ENCODE measurements at places on chromosomes 7 and 10.

DNA sequence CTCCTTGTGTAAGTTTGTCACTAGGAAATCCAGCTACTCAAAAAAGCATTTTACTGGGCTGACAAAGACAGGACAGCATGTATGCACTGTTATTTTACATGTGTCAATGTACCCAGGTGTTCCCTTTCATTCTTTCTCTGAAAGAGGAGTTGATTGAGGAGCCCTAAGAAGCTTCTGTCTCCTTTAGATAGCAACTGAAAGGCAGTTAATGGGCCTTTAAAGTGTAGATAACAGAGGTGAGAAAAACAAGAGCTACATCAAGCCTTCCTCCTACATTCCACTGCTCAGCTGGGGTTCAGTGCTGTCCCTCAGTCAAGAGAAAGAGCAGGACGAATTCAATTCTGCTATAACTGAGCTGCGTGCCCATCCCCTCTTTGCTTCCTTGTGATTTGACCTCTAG, 12.8 kb upstream of the WIPF3 start:
- DNase-seq: no peak

DNA sequence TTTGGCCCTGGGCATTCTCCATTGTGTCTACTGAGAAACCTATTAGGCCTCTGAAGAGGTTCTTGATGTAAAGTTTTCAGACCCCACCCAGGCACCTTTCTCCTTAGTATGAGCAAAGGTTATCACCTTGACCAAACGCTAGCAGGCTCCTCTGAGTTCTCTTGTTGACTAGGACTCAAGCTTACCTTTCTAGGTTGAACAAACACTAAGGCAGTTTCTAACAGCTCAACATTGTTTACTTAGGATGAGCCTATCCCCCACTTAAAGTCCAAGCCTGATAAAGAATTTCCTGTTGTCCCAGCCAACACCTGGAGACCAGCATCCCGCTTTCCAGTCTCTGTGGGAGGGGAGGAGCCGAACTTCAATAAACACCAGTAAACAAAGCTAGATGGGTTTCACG, 26.3 kb upstream of the ITGB8 start:
- DNase-seq: no peak

GRCh38 chr10:14801723-14802122, 27.0 kb upstream of the FAM107B start:
- DNase-seq: no peak

- DNase-seq: no peak
Measured at GRCh38 chr10:31490858-31491504, 172.0 kb downstream of the ZEB1 start.

DNA sequence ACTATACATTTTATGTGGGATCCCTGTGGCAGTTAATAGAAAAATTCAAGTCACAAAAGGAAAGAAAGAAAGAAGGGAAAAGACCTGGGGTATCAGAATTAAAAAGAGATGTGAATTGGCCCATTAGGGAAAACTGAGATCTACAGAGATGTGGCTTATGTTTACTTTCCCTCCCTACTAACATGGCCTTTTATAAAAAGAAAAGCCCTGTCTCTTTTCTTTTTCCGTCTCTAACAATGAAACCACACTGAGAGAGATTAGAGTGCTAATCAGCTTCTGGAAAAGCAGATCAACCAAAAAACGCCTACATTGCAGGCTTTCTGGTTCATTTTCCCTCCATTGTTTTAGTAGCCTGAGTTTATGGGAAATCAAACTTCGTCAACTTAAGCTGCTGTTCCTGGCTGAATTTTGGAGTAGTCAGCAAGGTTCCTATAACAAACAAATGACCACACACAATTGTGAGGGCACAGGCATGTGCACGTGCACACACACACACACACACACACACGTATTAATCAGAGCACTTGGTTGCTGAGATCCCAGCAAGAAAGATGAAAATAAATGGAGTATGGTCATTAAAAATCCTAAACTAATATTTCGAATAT, 235.1 kb downstream of the SORCS1 start:
- no peak for DNase-seq

GRCh38 chr7:54541669-54542625, at the start of gene VSTM2A:
VSTM2A (plus strand) TSS chr7:54542375; CDS start chr7:54542731, 356 bp downstream.
- no peak for DNase-seq

DNA sequence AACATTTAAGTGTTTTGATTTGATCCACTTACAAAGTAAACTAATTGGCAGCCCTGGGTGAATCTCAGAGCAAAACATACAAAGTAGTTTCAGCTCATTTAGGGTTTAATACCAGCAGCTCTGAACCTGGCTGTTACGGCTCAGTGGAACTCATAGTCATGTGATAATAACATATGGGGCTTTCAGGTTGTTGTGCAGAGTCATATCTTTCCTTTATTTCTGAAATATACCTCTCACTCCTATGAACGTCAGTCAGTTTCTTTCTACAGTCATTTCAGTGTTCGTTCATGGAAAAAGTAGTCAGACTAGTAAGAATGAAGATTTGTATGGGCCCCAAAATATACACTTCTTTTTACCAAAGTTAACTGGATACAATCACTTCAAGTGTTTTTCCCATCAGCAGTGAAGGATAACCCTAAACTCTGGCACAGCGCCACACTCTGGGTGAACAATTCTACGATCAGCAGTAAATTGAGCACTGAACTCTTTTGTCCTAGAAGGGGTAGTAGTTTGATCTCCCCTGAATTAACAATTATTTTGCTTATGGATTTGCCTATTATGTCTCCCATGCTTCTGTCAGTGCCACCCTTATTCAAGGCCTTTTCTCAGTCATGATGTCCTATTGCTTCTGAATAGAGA, 218.6 kb downstream of the THSD7A start:
- DNase-seq: no peak

GRCh38 chr10:108037061-108037460, 872.6 kb upstream of the SORCS1 start:
- no peak for DNase-seq

DNA sequence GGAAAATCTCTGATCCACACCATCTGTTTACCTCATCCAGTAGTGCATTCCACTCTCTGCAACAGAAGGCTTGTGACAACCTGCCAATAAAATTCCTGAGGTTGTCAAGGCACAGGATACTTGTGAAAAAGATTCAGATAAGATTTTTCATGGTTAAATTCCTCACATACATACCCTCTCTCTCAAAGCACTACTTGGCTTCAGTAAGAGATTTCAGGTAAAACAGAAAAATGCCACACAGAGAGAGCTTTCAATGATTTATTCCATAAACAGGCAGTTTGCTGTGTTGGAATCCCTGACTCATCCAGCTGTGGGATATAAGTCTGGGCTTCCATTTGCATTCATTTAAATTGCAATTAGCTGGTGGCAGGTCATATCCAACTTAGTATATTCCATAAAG, 99.7 kb upstream of the CAV2 start:
- no peak for DNase-seq

- DNase-seq: no peak
Measured at GRCh38 chr10:71806704-71807556, 33.6 kb upstream of the VSIR start.

DNA sequence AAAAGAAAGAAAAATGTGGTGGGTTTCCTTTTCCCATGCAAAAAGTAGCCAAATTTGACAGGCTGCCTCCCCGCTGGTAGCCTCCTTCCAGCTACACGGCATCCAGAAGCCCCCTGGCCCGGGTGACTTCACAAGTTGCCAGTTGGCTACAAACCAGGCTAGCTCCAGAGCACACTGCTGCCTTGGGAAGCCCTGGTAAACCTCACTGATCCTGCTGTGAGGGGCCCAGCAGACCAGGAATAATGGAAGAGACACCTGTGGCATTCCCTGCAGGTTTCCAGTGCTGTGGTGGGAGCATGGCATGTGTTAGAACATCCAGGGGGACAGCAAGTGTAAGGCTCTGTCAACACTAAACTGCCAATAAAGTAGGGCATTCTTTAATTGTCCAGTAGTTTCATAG, 55.7 kb upstream of the TM9SF3 start:
- DNase-seq: no peak

- DNase-seq: no peak
Measured at GRCh38 chr10:7036951-7037350, 373.9 kb downstream of the SFMBT2 start.

DNA sequence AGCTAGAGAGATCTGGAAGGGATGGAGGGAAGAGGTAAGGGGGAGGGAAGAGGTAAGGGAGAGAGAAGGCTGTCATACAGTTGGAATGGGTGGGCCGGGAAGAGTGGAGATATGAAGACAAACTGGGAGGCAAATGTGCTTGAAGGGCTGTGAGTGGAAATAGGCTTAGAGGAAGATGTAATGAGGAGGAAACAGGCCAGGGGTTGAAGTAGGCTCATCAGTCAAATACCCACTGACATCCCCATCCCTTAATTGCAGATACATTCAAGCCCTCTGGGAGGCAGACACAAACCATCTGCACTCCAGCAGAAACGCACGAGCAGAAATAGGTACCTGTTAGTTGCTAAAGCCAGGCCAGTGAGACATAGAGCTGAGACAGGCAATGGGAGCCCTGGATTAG, 2.1 kb downstream of the SYNPO2L start:
- DNase-seq: no peak

DNA sequence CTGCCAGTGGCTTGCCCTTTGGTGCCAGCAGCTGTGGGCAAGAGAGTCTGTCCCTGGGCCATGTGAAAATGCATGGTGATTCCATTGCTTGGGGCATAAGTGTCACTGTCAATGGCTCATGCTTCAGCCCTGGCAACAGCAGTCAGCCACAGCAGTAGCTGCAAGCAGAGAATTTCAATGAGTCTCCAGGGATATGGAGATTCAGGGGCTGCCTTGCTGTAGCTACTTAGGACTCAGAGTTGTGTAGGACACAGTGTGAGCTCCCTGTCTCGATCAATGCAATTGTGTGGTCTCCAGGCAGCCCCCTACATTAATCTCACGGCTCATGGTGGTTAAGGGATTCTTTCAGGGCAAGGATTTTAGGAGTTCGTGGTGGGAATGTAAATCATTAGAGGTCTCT, 126.3 kb upstream of the STARD3NL start:
- no peak for DNase-seq

GRCh38 chr7:128190051-128190647, 50.9 kb upstream of the LEP start:
- no peak for DNase-seq

All from CD4-positive, alpha-beta T cell treated with Interleukin-1 beta for 1 hour (primary cell).